ENCODE measurements at places on chromosomes 2 and 18.

DNA sequence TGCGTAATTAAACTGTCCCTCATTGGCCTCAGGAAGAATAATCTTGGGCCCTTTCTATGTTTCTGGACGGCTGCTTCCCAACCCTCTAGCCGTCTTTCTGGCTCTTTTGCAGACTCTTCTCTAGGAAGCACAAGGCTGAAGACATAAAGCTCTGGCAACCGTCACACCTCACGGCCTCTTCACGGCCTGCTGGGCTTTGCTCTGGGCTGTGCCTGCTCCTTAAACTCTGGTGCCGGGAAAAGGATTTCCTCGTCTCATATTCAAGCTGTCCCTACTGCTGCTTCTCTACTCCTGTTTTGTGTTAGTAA, 36.0 kb upstream of the WIPF1 start:
- no peak for DNase-seq
- H3K27ac ChIP-seq = peak overlapping the region; percentile 95
- H3K27me3 ChIP-seq = no peaks in the 10 kb centered on the region

DNA sequence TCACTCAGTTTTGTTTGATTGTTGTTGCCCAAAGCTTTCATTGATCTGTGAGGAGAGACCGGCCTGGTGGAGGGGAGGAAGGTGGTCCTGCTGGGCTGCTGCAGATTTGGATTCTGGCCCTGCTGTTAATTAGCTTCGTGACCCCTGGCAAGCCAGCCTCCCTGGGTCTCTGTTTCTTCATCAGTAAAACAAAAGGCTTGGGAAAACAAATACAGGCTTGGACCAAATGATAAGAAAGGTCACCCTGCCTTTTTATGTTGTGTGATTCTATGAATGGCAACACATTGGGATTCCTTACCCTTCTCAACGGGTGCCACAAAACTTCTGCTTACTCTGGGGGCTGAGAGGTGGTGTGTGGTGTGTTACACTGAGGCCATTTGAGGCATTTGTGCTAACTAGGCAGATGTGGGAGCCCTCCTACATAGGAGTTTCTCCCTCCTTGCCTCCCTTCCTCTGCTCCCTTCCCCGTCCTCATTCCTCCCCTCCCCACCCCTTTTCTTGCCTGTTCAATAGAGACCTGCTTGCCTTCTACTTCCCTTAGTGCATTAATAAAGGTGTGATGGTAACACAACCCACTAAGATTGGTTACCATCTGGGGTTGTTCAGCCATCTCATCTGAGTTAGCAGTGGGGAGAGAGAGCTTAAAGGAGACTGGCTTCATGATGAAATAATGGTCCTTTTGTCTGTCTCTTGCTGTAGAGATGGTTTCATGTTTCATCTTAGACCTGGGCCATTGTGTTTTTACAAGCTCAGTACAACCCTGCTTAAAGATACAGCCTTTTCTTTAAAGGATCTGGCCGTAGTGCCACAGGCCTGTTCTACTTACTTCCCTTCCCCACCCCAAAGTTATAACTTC, 96.2 kb downstream of the TANC1 start:
- H3K4me1 ChIP-seq = no peaks in the 10 kb centered on the region
- no peak for DNase-seq
- no peaks in the 10 kb centered on the region for H3K27me3 ChIP-seq
- H3K36me3 ChIP-seq = no peaks in the 10 kb centered on the region
- H3K27ac ChIP-seq = no peak overlapping the region
- no peak overlapping the region for H3K4me3 ChIP-seq

- no peaks in the 10 kb centered on the region for H3K4me1 ChIP-seq
- no peak for DNase-seq
- H3K4me3 ChIP-seq = no peak overlapping the region
- H3K27ac ChIP-seq = no peak overlapping the region
Measured at GRCh38 chr2:172305066-172305465, 122.3 kb upstream of the ITGA6 start.

DNA sequence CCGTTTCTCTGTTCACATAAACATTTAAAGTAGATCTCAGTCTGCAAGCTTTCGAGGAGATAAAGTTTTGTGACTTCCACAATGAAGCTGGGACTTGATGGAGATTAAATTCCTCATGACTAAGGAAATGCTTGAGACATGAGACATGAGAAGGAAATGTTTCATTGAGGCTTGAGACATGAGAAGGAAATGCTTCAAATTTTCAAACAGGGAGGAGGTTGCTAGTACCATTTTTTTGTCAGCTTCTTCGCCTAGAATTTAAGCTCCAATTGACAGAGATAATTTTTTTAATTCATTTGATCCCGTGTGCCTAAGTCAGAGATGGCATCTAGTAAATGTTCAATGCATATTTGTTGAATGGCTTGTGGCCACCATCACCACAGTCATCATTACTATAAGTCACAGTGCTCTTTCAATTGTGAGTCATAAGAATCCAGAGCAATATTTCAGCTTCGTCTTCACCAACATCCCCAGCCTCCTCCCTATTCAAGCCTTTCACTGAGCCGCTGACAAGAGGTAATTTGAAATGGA, 543 bp upstream of the MARCHF4 start:
- DNase-seq = no peak
- H3K4me1 ChIP-seq = peaks cover 11% of the 10 kb centered on the region
- no peaks in the 10 kb centered on the region for H3K36me3 ChIP-seq
- no peak overlapping the region for H3K4me3 ChIP-seq
- peaks cover 48% of the 10 kb centered on the region for H3K27me3 ChIP-seq
- H3K27ac ChIP-seq = no peak overlapping the region

DNA sequence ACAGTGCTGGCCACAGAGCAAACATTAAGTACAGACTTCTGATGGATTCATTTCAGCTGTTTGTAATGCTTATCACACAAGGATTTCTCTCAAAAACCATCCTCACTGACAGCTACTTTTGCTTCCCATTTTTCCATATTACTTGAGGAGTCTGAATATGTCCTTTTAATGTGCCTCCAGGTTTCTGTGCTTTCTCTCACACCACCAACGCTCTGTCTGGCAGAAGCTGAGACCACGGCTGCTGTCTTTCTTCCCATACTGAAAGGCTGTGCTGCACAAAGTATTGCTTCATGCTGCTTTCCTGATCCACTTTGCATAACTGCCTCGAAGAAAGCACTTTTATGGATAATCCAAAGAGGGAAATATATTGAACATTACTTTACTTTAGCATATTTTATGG, 312.1 kb upstream of the ZEB2 start:
- DNase-seq = no peak
- H3K27me3 ChIP-seq = no peaks in the 10 kb centered on the region
- no peak overlapping the region for H3K4me3 ChIP-seq
- no peaks in the 10 kb centered on the region for H3K36me3 ChIP-seq

DNA sequence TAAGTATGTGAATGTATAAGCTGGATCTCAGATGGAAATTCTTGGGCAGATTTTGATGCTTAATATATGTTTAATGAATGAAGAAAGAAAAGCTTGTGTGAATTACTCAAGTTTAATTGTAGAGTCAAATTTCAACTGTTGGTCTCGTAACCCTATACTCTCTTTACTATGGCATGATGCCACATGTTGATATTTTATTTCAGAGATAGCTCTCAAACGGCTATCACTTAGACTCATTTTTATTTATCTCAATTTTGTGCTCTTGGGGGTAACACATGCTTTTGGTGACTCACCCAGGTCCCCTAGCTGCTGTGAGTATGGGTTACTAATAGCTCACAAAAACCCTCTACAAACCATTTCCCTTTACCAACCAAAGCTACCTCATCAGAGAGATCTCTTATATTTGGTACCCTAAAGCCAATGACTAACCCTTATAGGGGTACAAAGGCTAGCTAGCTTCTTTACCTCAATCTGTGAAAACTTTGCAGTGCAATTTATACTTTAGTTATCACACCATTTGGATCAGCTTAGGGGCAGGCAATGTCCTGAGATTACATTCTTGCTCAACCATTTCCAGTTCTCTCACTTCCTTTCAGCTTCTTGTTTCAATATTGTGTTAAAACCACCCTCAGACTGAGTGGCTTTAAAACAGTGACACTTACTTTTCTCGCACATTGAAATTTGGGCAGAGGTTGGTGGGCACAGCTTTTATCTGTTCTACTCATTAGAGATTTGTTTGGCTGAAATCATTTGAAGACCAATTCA, 240.3 kb downstream of the CDH7 start:
- no peaks in the 10 kb centered on the region for H3K27me3 ChIP-seq
- no peak overlapping the region for H3K4me3 ChIP-seq
- no peaks in the 10 kb centered on the region for H3K36me3 ChIP-seq
- no peak overlapping the region for H3K27ac ChIP-seq
- no peaks in the 10 kb centered on the region for H3K4me1 ChIP-seq

- H3K27me3 ChIP-seq = no peaks in the 10 kb centered on the region
- DNase-seq = peak; percentile 79
- no peaks in the 10 kb centered on the region for H3K36me3 ChIP-seq
- peak overlapping the region; percentile 13 for H3K27ac ChIP-seq
Measured at GRCh38 chr2:233404222-233404621, 49.9 kb downstream of the DGKD start.

- no peak overlapping the region for H3K27ac ChIP-seq
- H3K4me1 ChIP-seq = no peaks in the 10 kb centered on the region
- no peaks in the 10 kb centered on the region for H3K27me3 ChIP-seq
- no peak overlapping the region for H3K4me3 ChIP-seq
- H3K36me3 ChIP-seq = peaks cover 15% of the 10 kb centered on the region
Measured at GRCh38 chr18:56959120-56959519, 187.8 kb upstream of the BOD1L2 start.

DNA sequence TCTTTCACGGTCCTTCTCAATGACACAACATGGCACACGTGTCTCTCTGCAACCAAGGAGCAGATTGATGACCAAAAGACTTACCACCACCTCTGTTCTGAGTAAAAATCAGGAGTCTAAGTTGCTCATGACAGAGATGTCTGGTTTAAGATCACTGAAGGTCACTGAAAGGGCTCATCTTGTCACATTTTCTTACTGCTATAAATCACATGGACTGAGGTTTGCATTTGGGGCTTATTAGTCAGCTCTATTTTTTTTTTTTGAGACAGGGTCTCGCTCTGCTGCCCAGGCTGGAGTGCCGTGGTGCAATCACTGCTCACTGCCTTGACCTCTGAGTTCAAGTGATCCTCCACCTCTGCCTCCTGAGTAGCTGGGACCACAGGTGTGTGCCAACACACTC, 19.4 kb downstream of the CFLAR start:
- H3K36me3 ChIP-seq = peaks cover 91% of the 10 kb centered on the region
- H3K27me3 ChIP-seq = no peaks in the 10 kb centered on the region
- DNase-seq = no peak
- peak overlapping the region; percentile 89 for H3K27ac ChIP-seq
- peak overlapping the region; percentile 54 for H3K4me3 ChIP-seq

DNA sequence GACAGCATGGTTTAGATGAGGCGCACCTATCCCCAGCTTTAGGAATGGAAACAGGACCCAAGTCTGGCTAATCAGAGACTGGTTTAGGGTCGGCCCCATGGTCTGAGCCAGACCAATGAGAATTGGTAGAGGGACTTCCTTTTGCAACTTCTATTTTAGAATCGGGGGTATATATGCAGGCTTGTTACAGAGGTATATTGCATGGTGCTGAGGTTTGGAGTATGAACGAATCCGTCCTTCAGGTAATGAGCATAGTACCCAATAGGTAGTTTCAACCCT, 1.5 kb upstream of the BOLA3 start:
- no peak for DNase-seq
- peaks cover 6% of the 10 kb centered on the region for H3K4me1 ChIP-seq
- no peaks in the 10 kb centered on the region for H3K27me3 ChIP-seq
- no peak overlapping the region for H3K27ac ChIP-seq

DNA sequence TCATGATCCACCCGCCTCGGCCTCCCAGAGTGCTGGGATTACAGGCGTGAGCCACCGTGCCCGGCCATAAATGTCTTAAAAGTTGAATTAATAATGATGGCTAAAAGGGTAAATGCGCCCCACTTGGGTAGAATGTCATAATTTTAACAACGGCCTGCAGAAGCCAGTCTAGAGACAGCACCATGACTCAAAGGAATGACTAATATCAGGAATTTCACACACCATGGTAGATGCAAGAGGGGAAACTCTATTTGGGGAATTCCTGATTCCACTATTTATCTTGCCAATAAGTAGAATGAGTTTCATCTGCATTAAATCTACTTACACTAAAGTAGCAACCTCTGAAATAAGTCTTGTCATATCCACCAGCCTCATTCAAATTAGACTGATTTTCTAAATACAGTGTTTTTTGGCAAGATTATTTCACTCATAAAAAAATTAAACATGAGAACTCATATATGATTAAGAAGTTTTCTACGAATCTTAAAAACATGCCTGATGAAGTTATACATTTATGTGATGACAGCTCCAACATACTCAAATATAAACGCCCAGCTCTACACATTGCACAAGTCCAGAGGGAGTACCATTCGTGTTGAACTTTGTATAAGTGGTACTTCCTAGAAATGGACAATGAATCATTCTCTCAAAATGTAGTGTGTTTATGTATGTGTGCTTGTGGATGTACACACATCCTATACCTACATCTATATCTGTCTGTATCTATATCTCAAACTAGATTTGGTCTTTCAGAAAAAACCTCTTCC, 309.7 kb downstream of the IRS1 start:
- no peak overlapping the region for H3K4me3 ChIP-seq
- no peak overlapping the region for H3K27ac ChIP-seq
- no peak for DNase-seq

DNA sequence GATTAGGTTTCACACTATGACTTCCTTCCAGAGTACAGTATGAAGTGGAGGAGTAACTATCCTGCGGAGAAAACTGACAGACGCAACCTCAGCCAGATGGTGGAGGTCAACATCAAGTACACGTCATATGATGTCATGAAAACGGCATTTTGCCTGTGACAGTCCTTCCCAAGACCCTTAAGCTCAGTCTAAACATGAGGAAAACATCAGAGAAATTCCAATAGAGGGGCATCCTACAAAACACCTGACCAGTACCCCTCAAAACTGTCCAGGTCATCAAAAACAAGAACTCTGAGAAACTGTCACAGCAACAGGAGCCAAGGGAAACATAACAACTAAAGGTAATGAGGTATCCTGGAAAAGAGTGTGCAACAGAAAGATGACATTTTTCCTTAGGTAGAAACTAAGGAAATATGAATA, 1.7 kb downstream of the RNU4ATAC start:
- peaks cover 4% of the 10 kb centered on the region for H3K27me3 ChIP-seq
- DNase-seq = no peak
- peaks cover 29% of the 10 kb centered on the region for H3K36me3 ChIP-seq
- H3K4me3 ChIP-seq = peak overlapping the region; percentile 50
- peak overlapping the region; percentile 64 for H3K27ac ChIP-seq
- H3K4me1 ChIP-seq = peaks cover 63% of the 10 kb centered on the region

GRCh38 chr2:218245214-218245613, 15.6 kb upstream of the GPBAR1 start:
- H3K4me3 ChIP-seq = no peak overlapping the region
- DNase-seq = peak; percentile 4
- H3K27ac ChIP-seq = no peak overlapping the region
- peaks cover 76% of the 10 kb centered on the region for H3K36me3 ChIP-seq

GRCh38 chr2:127929449-127929848, 43.7 kb upstream of the AMMECR1L start:
- no peaks in the 10 kb centered on the region for H3K36me3 ChIP-seq
- peaks cover 5% of the 10 kb centered on the region for H3K4me1 ChIP-seq
- H3K27me3 ChIP-seq = no peaks in the 10 kb centered on the region
- no peak overlapping the region for H3K27ac ChIP-seq
- H3K4me3 ChIP-seq = no peak overlapping the region

- no peak overlapping the region for H3K4me3 ChIP-seq
- no peak for DNase-seq
- no peaks in the 10 kb centered on the region for H3K27me3 ChIP-seq
- H3K4me1 ChIP-seq = peaks cover 2% of the 10 kb centered on the region
Measured at GRCh38 chr2:29326926-29327325, 211.7 kb downstream of the CLIP4 start.
